Naive B cell (primary cell): ENCODE measurements at places on chromosomes 2 and 18. TPM values are rescaled to one million over a fixed set of nuclear protein-coding genes. Genes with fewer than 3 reads are reported as not detected.

The CPO gene
- polyA plus RNA-seq: not detected

The MYOM1 gene
- 0.08 TPM for polyA plus RNA-seq

The RNF138 gene
- 63.4 TPM for polyA plus RNA-seq

The PAX8 gene
- polyA plus RNA-seq: 0.49 TPM

The PIEZO2 gene
- not detected for polyA plus RNA-seq

The EFR3B gene
- not detected for polyA plus RNA-seq

The MIB1 gene
- 6.1 TPM for polyA plus RNA-seq

The FSHR gene
- not detected for polyA plus RNA-seq

The CREG2 gene
- not detected for polyA plus RNA-seq

The MYCN gene
- not detected for polyA plus RNA-seq

The CLEC4F gene
- polyA plus RNA-seq: not detected

The SGPP2 gene
- polyA plus RNA-seq: 0.17 TPM

The DAW1 gene
- not detected for polyA plus RNA-seq

The STK11IP gene
- polyA plus RNA-seq: 11.5 TPM
